Caudate nucleus (tissue), 63 donors: ENCODE measurements at places on chromosomes 12 and 14.

- DNase-seq: no peak
Measured at GRCh38 chr12:95721320-95721719, 69.2 kb downstream of the NTN4 start.

DNA sequence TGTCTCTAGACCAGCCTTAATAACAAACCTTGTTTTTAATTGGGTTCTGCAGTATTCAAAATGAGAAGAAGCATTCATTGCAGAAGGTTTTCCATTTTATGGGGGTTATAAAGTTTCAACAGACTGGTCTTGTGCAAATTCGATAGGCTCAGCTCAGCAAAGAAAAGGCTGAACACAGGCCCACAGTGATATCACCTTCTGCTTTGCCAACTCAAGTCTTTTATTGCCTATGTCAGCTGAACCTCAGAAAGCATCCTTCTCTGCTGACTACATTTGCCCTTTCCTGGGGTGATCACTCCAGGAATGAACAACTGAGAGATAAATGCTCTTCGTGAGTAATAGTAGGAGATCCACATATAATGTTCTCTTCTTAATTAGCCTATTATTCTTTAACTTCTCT is 134.5 kb upstream of the CCDC175 start:
- no peak for DNase-seq

DNA sequence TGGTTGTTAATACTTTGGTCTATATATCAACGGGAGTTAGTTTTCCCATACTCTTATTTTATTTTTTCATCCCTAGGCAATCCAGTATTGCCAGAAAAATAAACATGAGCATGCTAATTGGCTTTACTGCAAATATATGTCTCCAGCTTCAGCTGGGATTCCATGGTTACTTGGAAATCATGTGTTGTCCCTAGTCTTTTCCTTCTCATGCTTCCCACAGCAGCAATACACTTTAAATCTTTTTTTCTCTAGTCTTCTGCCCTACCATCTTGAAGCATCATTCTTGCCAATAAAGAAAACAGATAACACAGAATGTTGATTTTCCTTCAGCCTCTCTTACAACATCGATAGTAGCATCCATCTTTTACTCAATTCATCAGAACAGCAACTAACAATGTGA is 60.2 kb downstream of the SLC2A13 start:
- DNase-seq: no peak

DNA sequence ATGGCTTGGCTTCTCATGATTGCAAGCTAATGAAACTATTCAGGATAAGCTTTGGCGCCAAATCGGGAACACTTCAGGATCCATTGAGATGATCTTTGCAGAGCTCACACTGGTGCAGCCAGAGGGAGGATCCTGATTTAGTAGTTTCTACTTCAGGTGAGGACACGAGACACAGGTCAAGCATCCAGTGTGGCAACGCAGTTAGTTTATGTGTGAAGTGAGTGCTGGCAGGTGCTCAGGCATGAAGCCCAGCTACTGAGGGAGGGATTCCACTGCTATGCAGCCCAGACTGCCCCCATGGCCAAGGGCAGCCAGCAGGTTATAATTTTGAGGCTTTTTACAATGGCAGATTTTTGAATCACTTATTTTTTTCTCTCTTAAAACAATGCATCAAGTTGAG is 113.5 kb upstream of the PCED1B start:
- no peak for DNase-seq

DNA sequence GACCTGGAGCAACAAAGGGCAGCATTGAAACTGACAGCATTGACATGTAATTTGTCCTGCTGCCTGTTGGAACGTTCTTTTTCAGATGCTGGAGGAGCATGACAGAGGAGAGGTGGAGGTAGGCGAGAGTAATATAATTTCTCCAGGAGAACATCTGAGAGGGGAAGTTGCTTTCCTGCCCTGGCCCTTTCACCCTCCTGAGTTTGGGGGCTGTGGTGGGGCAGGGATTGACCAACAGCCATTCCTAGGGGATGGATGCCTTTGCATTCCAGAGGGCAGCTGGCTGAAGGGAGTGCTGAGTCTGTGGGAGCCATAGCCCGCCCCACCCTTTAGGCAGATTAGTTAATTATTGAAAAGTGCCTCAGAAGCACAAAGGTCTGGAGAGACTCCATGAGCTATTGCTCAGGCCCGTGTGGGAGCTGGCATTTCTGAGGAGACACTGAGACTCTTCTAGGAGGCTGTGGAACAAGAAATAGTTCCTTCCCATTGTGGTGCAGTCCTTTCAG is 73.5 kb downstream of the ARF6 start:
- DNase-seq: no peak

DNA sequence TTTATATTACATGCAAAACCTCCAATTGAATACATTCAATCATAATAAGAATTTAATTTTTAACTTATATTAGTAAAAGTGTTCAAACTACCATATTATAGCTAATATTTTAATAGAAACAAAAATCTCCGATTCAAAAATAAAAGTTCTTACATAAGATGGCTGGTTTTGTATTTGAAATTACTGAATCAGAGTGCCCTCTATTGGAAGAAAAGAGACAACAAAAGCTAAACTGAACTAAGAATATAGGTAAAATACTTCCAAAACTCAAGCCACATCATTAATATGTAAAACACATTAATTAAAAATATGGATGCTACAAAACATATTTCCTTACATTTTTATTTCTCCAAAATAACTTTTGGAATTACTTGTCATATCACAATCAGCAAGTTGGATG is 120.3 kb downstream of the GARIN6 start:
- no peak for DNase-seq

DNA sequence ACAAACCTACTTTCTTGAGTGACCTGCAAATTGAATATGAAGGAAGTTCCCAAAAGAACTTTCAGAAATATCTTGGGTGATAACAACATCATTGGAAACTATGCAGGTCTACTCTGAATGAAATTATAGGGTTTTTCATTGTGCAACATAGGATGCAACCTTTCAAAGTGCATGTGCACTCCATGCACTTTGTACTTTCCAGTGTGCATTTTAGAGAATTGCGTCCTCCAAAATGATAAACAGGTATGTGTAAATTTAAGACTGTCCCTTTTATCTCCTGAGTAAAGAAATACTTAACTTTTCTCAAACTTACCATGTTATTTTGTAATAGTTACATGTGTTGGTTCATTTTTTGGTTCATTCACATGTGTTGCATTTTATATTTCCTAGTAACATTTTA is 13.2 kb downstream of the SRSF5 start:
- no peak for DNase-seq

- no peak for DNase-seq
Measured at GRCh38 chr14:21023817-21024584, 860 bp downstream of the NDRG2 start.

DNA sequence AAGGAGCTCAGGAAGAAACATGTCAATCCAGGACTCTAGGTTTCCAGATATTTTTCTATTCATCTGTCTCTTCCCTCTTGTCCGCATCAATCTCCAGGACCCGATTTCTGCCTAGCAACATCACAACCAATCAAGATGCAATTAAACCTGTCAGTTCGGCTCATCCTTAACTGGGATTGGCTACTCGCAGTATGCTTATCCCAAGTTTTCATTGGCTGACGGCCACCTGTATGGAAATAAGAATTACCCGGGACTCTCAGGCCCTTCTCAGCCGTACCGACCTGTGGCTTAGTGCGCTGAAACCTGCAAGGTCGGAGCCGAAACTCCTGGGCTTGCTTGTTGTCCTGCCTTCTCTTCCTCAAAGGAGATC is 20.4 kb upstream of the ATP5MC2 start:
- DNase-seq: peak; percentile 28

DNA sequence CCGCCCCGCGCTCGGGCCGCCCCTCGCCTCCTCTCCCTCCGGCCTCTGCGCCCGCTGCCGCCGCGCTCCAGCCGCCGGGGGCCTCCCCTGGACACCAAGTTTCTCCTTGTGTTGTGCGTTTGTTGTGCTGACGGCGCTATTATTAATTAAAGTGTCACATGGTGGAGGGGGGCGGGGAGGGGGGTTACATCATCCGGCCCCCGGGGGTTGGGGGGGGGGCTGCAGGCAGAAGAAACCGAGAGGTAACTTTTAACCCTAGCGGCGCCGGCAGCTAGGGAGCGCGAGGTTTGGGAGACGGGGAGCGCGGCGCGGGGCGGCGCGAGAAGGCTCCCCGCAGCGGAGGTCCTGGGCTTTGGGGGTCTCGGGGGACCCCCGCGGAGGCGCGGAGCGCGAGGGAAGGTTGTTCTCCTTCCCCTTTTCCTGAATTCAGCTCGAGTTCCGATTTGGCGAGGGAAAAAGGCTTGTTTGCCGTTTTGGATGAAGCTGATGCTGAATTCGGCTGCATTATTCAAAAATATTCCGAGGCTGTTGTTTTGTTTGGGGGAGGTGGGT is at the start of gene HRK:
HRK (minus strand) TSS at position 117 of the 552 bp plus-strand sequence. CDS start 134 bp downstream, outside the sequence.
- no peak for DNase-seq
